T-cell (primary cell): ENCODE measurements at places on chromosomes 16 and 17. TPM values are rescaled to one million over a fixed set of nuclear protein-coding genes. Genes with fewer than 3 reads are reported as not detected.

- H3K4me3 ChIP-seq = no peak overlapping the region
- H3K27me3 ChIP-seq = peaks cover 30% of the 10 kb centered on the region
- no peak for DNase-seq
- no peaks in the 10 kb centered on the region for H3K36me3 ChIP-seq
Measured at GRCh38 chr17:36773039-36773438, 164.2 kb upstream of the LHX1 start.

DNA sequence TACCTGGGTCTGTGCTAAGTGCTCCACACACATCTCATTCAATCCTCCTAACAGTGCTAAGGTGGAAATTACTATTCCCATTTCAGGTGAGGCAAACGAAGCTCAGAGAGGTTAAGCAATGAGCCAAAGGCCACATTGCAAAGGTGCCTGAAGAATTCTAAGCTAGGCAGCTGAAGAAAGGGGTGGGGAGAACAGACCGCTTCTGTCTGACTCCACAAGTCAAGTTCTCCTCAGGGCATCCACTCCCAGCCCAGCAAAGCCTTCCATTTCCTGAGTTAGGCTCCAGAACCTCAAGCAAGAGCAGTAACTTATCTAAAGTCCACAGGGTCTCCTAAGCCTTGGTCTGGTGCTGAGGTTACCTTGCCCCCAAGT lies 27.0 kb upstream of the MRPS23 start:
- no peak for DNase-seq
- no peaks in the 10 kb centered on the region for H3K36me3 ChIP-seq
- H3K27ac ChIP-seq = no peak overlapping the region

- H3K27me3 ChIP-seq = peaks cover 6% of the 10 kb centered on the region
- peaks cover 2% of the 10 kb centered on the region for H3K4me1 ChIP-seq
- no peak for DNase-seq
- H3K27ac ChIP-seq = no peak overlapping the region
- no peak overlapping the region for H3K4me3 ChIP-seq
- H3K36me3 ChIP-seq = no peaks in the 10 kb centered on the region
Measured at GRCh38 chr17:77303620-77304019, 162.9 kb downstream of the SEC14L1 start.

DNA sequence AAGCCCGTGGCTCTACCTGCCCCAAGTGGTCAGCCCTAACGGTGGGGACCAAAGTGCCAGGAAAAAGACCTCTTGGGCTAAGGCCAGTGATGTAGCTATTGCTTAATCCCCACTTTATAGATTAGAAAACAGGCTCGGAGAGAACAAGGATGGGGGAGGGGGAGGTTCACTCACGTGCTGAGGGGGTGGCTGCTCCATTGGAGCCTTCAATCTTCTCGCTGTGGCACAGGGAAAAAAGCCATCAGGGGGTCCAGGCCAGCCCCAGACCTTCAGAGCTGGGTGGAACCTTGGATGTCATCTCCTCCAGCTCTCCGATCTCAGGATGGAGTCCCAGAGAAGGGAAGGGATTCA lies 45.9 kb downstream of the SRCIN1 start:
- peaks cover 7% of the 10 kb centered on the region for H3K27me3 ChIP-seq
- no peak overlapping the region for H3K27ac ChIP-seq
- no peak for DNase-seq
- peak overlapping the region; percentile 52 for H3K4me3 ChIP-seq

DNA sequence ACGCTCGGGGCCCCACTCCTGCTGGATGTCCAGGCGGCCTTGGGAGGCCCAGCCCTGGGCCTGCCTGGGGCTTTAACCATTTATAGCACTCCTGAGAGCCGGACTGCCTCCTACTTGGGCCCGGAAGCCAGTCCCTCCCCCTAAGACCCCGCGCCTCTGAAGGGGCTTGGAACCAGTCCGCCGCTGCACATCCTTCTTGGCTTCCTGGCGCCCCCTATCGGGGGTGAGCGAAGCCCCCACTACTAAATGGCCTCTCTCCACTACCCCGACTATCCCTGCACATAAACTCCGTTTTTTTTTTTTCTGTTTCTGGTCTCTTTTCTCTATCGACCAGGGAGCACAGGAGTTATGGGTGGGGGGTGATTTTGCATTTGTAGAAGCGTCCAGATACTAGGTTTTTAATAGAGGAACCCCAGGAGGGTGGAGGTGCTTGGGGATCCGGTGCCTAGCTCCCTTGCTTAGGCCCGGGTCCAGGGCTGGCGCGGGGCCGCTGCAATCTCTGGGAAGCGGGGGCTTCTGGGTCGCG lies 633 bp upstream of the NOL3 start:
- H3K4me3 ChIP-seq = peak overlapping the region; percentile 23
- H3K27me3 ChIP-seq = peaks cover 12% of the 10 kb centered on the region
- no peaks in the 10 kb centered on the region for H3K36me3 ChIP-seq
- peaks cover 3% of the 10 kb centered on the region for H3K4me1 ChIP-seq
- no peak overlapping the region for H3K27ac ChIP-seq

- peaks cover 59% of the 10 kb centered on the region for H3K27me3 ChIP-seq
- no peak within 1 kb of the TSS for H3K27ac ChIP-seq
- H3K4me3 ChIP-seq = peak within 1 kb of the TSS; percentile 64
- peaks cover 4% of the 10 kb centered on the region for H3K4me1 ChIP-seq
Measured at GRCh38 chr17:63476854-63477479, at the start of gene ACE. ACE (plus strand) TSS chr17:63477061; CDS start chr17:63477095, 34 bp downstream.

GRCh38 chr17:45108595-45109521 lies 23.5 kb downstream of the PLCD3 start:
- no peak overlapping the region for H3K4me3 ChIP-seq
- peaks cover 3% of the 10 kb centered on the region for H3K27me3 ChIP-seq
- peaks cover 52% of the 10 kb centered on the region for H3K36me3 ChIP-seq
- no peaks in the 10 kb centered on the region for H3K4me1 ChIP-seq

DNA sequence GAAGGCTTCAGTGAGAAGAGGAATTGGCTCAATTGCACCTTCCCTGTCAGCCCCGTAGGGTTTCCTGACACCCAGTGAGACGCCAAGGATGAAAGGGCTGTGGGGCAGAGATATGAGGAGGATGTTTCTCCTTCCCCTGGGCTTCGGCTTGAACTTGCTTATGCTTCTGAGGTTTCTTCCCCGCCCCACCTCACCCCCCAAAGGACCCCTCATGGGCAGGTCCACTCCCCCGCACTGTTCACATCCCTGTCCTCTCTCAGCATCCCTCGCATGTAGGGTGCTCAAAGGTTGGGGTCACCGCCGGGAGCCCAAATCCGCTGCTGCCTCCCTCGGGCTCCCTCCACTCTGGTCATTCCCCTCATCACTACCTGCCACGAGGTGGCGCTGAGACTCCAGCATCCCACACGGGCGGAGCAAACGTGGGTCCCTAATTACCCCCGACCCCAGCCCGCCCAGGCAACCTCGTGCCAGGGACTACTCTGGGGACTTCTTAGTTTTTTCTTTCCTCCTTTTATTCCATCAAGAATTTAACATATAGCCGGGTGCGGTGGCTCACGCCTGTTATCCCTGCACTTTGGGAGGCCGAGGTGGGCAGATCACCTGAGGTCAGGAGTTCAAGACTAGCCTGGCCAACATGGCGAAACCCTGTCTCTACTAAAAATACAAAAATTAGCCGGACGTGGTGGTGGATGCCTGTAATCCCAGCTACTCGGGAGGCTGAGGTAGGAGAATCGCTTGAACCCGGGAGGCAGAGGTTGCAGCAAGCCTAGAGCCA lies 3.3 kb upstream of the TRARG1 start:
- H3K36me3 ChIP-seq = no peaks in the 10 kb centered on the region
- peak; percentile 60 for DNase-seq
- no peaks in the 10 kb centered on the region for H3K27me3 ChIP-seq

GRCh38 chr16:87483481-87483880 lies 9.3 kb downstream of the ZCCHC14 start:
- peaks cover 7% of the 10 kb centered on the region for H3K36me3 ChIP-seq
- no peak for DNase-seq
- H3K27me3 ChIP-seq = peaks cover 4% of the 10 kb centered on the region
- no peak overlapping the region for H3K27ac ChIP-seq
- H3K4me1 ChIP-seq = peaks cover 6% of the 10 kb centered on the region
- no peak overlapping the region for H3K4me3 ChIP-seq

GRCh38 chr16:57871456-57871855 lies 69.2 kb upstream of the KIFC3 start:
- H3K4me1 ChIP-seq = no peaks in the 10 kb centered on the region
- H3K27ac ChIP-seq = no peak overlapping the region
- no peaks in the 10 kb centered on the region for H3K27me3 ChIP-seq

The DDX42 gene
- total RNA-seq = 141 TPM

The TOM1L1 gene
- total RNA-seq = 0.51 TPM

The SNTB2 gene
- 17.4 TPM for total RNA-seq

The AATK gene
- total RNA-seq = 0.72 TPM

The LGALS9B gene
- not detected for total RNA-seq

The HEATR9 gene
- 1.5 TPM for total RNA-seq

The KRT222 gene
- not detected for total RNA-seq
